Cardiac ventricle fibroblast (primary cell): ENCODE measurements at places on chromosomes 4 and X. TPM values are rescaled to one million over a fixed set of nuclear protein-coding genes. Genes with fewer than 3 reads are reported as not detected.

Gene IL13RA2
- total RNA-seq = 9.9 and 16.6 TPM in 2 replicates

Gene F8A1
- total RNA-seq = 18.8 and 25.0 TPM in 2 replicates

Gene USP26
- not detected in 2 replicates for total RNA-seq

Gene ART3
- not detected in 2 replicates for total RNA-seq

Gene MAGEA4
- total RNA-seq = not detected in 2 replicates

Gene DCAF4L1
- 0.06 TPM in 1 of 2 replicates, not detected in the other for total RNA-seq

Gene BANK1
- 0.05 and 0.06 TPM in 2 replicates for total RNA-seq

Gene IL2
- total RNA-seq = not detected in 2 replicates

Gene ZNF630
- total RNA-seq = 1.4 and 1.7 TPM in 2 replicates

Gene ETDA
- not detected in 2 replicates for total RNA-seq

Gene FRMD7
- 0.06 TPM in 1 of 2 replicates, not detected in the other for total RNA-seq

Gene CXCL5
- 2.9 and 3.4 TPM in 2 replicates for total RNA-seq

Gene CPE
- total RNA-seq = 6.3 and 7.9 TPM in 2 replicates
